ENCODE measurements at places on chromosomes 1 and 21.

DNA sequence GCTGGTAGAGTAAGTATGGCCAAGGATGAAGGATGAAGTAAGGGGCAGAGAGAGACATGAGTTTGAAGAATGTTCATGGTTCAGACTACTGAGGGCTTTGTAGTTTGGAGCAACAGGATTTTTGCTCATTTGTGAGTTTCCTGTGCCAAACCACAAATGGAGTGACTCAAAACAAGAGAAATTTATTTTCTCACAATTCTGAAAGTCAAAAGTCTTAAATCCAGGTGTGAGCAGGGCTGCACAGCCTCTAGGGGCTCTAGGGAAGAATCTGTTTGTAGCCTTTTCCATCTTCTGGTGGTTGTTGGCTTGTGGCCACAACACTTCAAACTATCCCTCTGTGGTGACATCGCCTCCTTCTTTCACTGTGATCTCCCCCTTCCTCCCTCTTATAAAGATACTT, 58.9 kb downstream of the RHOU start:
- DNase-seq = no peak

GRCh38 chr1:156897078-156897825, 3.7 kb downstream of the PEAR1 start:
- DNase-seq = no peak

- no peak for DNase-seq
Observed at GRCh38 chr1:83959824-83960498, 39.0 kb downstream of the TTLL7 start.

GRCh38 chr1:79708646-79709265, 702.2 kb upstream of the ADGRL4 start:
- DNase-seq = no peak

DNA sequence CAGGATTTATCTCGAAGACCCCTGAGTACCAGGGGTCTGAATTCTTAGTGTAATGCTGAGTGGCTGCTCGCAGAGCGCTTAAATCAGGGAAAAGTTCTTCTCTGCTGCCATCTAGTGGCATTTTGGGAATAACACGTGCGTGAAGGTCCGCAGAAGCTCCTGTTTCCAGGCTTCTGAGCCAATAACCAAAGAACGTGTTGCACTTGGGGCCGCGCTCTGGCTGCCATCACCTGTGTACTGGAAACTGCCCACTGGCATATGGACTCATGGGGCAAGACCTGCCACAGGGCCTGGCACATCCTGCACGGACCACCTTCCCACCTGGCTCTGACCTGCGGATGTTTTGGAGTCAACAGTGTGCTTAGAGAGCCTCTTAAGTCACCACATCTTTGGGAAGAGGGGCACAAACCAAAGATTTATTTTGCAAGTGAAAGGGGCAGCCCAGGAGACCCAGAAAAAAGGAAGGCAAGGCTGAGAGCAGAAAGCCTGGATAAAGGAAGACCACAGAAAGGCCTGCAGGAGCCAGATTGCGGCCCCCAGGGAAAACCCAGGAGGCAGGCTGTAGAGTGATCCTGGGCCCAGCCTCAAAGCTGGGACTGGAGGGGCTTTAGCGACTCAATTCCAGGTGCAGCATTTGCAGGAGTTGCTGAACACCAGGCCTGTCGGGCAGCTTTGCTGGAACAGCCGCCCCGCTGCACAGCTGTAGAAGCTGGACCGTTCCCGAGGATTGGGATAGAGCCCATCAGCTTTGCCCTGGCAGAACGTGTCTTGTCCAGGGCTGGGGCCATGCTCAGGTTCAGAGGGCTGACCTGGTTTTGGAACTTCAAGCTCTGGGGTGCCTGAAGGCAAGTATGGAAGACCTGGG, 13.0 kb downstream of the CHIT1 start:
- peak; percentile 15 for DNase-seq

- no peak for DNase-seq
Observed at GRCh38 chr1:212860713-212861581, 2.9 kb downstream of the FLVCR1 start.

GRCh38 chr1:62840555-62840954, 56.6 kb downstream of the ATG4C start:
- DNase-seq = no peak

- no peak for DNase-seq
Observed at GRCh38 chr21:41280115-41280919, 36.3 kb upstream of the FAM3B start.

- DNase-seq = no peak
Observed at GRCh38 chr1:104874044-104874443, 1124.3 kb downstream of the AMY1C start.

- no peak for DNase-seq
Observed at GRCh38 chr1:31373056-31373896, at the start of gene FABP3. FABP3 (minus strand) TSS chr1:31373076; CDS start chr1:31373014, 62 bp downstream.

GRCh38 chr1:203796236-203796605, 798 bp downstream of the ZBED6 start:
- peak; percentile 4 for DNase-seq

GRCh38 chr1:26089125-26089524, 21.7 kb upstream of the TRIM63 start:
- DNase-seq = no peak

- DNase-seq = no peak
Observed at GRCh38 chr1:110070671-110071242, at the start of gene ALX3. ALX3 (minus strand) TSS chr1:110070672; CDS start chr1:110070612, 60 bp downstream.

DNA sequence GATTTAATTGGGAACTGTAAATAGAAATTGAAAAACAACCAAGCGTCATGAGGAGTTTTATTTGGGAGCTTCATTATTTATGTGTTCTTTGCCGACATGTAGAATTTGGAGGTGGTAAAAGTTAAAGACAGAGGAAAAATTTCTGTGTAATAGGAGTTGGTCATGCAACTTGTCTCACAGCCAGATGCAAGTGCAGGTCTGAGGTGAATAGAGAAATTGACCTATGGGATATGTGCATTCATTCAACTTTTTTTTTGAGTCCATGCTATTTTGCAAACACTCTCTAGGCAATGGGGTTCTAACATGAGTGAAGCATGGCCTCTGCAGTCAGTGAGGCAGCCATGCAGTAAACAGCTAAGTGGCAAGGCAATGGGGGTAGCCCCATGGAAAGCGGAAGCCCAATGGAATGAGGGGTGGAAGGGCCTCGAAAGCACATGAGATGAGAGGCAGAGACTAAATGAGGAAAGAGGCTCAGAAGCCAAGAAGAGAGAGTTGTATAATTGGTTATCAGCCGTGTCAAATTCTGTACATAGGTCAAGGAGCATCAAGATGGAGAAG, 56.4 kb upstream of the NRIP1 start:
- DNase-seq = no peak

DNA sequence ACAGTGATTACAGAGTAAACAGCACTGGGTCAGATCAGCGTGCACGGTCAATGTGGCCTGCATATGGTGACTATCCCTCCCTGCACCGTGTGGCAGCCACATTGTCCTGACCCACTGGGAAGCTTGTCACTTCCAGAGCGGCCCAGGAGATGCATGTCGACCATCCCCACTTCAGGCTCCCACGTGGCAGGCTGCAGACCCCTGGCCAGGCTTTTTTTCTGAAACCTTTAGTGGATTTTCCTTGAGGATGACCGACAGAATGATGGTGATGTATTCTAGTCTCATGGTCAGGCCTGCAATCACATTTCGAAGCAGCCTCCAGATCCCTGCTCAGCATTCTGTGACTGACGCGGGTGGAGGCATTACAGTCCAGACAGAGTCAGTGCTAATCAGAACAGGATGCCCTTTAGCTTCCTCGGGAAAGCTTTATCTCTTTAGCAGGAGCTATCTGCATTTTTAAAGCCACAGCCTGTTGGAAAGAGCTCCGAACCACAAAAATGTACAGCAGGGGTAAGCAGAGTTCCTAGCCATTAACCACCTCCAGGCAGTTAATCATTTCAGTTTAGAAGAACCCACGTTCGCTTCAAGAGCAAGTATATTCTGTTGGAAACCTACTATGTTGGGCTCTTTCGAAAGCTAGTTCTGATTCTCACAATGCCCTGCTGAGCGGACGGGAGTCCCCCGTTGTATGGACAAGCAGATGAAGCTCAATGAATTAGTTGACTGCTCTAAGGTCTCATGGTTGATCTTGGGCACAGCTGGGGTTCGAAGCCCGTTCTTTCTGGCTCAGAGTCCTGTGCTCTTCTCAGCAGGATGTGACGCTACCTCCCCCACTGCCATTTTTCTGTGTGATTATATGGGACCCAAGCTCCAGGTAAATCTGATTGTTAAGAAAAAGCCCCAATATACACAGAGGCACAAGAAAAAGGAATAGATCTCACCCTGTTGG, 56.5 kb downstream of the IRF2BP2 start:
- DNase-seq = no peak

All from stimulated activated CD4-positive, alpha-beta T cell treated with anti-CD3 and anti-CD28 coated beads, Interleukin-15, amount 100 ng/mL, for 48 hours (primary cell).